ENCODE measurements at places on chromosomes 1 and 21.

DNA sequence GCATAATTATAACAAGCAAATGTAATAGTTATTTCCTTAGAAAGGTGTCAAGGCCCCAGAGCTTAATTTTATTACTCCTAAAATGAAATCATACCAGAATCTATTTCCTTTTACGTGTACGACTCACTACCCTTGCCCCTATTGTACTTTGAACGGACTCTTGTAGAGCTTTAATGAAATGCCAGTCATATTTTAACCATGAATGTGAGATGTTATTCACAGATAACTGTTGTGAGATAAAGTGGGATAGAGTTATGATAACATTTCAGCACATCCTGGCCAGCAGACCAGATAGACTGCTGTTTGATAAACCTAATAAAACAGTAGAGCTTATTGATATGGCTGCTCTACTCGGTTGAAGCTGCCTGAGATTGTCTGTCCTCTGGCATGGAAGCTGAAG, 500.8 kb upstream of the PBX1 start:
- no peak for DNase-seq

GRCh38 chr21:39867198-39867650, at the start of gene PCP4:
Gene PCP4, plus strand, starts transcription at chr21:39867438. Its CDS starts 64 bp downstream, at chr21:39867502.
- DNase-seq = no peak

DNA sequence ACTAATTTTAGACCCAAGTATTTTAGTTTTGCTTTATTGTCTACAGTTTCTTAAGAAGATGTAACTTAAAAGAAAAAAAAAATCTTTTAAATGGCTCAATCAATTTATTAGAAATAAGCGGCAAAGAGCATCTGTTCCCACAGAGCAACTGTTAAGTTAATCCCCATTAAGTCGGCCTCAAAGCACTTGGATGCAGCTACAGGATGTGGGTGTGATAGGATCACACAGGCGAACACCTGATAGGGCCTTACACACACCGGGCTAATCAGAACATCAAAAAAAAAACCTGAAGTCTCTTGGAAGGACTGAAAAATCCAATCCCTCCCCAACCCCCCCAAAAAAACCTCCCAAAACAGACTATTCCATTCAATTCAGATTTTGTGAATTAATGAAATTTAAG, 23.0 kb downstream of the APP start:
- no peak for DNase-seq

DNA sequence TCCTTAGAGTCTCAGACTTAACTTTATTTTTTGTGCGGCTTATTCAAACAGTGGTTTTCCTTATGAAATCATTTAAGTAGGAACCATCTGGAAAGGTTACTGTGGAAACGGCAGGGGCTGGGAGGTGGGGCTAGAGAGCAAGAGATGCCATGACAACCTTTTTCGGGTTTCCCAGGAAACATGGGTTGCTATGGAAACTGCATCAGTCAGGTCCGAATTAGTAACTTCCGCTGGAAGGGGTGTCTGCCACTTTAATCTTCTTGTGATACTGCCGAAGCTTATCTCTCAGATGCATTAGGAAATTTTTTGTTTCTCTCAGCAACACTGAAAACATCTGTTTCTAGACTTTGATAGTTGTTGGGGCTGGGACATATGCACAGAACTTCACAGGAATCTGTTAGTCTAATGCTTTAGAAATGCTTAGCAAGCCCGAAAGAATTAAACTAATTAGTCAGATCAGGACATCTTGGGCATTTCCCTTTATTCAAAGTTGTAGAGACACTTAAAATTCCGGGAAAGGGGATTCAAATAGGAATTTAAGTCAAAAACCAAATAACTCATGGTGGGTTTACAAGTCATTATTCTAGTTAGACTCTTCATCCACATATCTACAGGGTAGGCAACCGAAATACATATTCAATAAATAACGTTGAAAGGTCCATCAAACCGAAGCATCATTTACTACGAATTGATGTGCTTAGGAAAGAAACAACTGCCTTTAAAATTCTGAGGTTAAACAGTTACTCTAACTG, 2.6 kb downstream of the KCNA3 start:
- no peak for DNase-seq

DNA sequence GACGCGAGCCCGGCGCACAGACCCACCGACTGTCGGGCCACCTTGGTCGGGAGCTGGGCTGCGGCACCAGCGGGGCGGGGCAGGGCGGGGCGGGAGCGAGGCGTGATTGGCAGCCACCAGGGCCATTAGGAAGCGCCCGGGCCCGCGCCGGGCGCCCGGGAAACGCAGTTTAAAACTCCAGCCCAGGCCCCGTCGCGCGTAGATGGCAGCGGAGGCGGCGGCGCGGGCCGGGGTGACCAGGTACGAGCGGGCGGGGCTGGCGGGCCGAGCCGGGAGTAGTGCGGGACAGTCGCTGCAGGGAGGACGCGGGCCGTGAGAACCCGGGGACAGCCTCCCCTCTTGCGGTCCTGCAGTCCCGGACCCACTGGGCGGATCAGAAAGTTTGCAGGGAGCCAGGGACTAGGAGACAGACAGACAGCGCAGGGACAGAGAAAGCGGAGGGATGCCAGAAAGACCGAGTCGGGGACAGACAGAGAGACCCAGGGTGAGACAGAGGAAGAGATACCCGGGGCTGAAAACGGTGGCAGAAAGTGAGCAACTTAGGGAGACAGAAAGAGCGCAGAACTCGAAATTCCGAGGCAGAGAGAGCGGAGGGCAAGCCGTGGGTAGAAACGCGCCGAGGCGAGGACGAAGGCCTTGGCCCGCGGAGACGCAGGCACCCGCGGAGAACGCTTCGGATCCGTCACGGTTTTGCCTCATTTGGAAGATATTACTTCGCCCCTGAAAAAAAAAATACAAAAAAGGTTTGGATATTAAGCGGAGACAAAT, at the start of gene DMBX1:
DMBX1 (plus strand) TSS at position 199 of the 768 bp plus-strand sequence. CDS start 17,175 bp downstream, outside the sequence.
- no peak for DNase-seq

Measured in thoracic aorta (tissue), 2 donors.